Fibroblast of skin of abdomen (primary cell): ENCODE measurements at places on chromosomes 7 and 10.

DNA sequence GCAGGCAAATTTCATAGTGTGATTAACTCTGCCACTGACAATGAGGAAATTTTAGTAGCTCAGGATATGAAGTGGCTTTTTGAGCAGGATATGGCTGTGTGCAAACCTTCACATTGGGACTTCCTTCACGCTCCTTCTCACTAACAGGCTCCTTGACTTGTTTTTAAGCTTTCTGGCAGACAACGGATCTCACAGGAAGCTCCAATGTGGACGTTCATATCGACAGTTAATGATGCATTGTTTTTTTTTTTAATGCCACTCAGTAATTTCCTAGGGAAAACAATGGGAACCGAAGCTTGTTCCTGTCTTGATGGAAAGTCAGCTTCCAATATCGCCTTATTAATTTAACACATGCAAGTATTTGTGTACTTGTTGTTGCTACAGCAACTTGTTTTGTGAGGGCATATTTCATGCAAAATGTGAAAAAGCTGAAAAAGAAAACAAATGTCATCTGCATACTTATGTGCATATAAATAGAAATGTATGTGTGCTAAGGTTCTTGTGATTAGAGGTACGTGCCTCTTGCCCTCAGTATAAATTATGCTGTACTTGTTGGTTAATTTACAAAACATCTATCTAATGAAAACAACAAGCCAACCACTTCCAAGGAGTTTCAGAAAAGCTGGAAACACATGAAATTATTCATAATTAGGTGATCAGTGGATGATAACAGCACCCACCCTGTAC lies 84.7 kb downstream of the NRP1 start:
- DNase-seq: no peak

GRCh38 chr7:155371331-155371883 lies 73.7 kb downstream of the INSIG1 start:
- no peak for DNase-seq

DNA sequence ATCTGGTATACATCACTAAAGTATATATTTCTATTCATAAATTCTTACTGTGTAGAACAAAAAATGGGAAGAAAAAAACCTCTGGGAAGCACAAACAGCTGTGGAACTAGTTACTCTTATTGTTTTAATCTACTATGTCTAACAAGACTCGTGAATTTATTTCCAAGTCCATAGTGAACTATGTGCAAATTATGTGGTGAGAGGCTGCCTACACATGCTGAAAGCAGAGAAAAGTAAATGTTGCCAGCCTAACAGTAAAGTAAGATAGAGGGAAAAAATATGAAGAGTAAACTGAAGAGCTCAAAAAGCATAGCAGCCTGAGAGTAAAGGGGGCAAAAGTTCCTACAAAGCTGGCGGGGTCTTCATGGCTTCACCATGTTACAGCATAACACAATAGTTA lies 3.0 kb downstream of the GDI2 start:
- no peak for DNase-seq

GRCh38 chr7:78429878-78430277 lies 631.3 kb downstream of the PHTF2 start:
- DNase-seq: no peak

DNA sequence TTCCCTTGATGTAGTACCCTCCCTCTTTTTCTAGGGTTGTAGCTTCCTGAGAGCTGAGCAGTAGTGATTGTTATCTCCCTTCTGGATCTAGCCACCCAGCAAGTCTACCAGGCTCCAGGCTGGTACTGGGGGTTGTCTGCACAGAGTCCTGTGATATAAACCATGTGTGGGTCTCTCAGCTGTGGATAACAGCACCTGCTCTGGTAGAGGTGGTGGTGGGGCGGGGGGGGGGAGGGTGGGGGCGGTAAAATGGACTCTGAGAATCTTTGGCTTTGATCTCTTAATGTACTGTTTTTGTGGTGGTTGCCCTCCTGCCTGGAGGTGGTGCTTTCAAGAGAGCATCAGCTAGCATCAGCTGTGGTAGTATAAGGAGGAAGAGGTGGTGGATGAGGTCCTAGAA lies 302.0 kb upstream of the CHRM2 start:
- no peak for DNase-seq

- DNase-seq: no peak
These were observed 27.3 kb downstream of the SEC23IP start for GRCh38 chr10:119919826-119920225.

DNA sequence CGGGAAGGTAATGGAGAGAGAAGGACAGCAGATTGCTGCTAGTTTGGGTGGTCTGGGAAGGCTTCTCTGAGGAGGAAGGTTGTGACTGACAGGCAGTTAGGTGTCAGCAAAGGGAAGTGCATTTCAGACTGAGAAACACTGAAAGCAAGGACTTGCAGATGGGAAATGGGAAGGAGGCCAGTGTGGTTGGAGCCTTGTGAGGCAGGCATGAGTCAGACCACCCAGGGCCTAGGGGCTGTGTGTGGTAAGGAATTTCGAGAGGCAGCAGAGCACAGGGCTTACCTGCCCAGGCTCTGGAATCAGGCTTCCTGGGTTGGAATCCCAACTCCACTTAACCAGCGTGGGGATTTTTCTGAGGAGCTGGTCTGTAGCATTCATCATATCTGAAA lies 53.5 kb downstream of the NRF1 start:
- peak; percentile 98 for DNase-seq

DNA sequence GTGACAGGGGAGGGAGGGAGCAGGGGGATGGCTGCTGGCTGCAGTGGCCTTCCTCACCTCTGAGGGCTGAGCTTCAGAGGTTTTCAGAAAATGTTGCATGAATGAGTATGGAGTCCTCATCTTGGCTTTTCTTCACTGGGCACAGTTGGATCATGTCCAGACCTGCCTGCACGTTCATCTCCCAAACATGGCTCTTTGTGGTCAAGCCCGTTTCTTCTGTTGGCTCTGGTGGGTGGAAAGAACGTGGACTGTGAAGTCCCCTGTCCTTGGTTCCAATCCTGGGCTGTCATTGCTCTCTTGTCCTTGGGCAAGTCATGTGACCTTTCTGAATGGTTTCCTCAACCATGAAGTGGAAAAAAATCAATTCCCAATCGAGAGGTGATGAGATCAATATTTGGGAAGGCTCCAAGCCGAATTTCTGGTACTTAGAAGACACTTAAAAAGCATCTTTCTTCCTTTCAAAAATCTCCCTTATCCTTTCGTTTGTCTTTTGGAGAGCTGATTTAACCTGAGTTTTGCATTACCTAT lies 34.5 kb downstream of the TSPAN14 start:
- DNase-seq: no peak

DNA sequence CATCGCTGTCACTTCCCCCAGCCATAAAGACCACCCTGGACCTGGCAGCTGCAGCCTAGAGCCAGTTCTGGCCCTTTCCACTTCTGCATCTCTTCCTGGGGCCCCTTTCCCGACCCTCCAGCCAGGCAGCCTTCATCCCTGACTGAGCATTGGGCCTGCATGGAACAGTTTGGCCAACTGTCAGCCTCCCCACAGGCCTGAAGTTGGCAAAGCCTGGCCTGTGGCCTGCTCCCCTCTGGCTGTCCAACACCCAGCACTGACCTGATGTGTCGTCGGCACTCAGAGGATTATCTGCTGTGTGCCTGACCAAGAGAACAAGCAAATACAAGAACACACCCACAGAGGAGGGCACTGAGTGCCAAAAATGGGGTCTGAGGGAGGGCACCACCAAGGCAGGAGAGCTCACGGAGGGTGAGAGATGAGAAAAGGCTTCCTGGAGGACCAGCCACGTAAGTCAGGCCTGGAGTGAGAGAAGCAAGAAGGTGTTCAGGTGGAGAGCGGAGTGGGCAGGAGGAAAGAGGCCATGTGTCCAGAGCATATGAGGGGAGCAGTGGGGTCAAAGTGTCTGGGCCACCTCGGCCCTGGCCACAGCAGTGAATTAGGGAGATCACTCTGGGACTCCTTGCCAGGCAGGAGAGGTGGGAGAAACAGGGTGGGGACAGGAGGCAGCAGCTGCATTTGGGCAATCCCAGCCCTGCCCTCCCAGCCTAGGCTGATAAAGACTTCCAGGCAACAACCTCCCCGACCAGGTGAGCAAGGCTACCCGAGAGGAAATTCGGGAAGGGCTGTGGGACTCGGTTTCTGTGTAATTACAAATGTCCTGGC lies 4.5 kb downstream of the GPRIN2 start:
- no peak for DNase-seq

DNA sequence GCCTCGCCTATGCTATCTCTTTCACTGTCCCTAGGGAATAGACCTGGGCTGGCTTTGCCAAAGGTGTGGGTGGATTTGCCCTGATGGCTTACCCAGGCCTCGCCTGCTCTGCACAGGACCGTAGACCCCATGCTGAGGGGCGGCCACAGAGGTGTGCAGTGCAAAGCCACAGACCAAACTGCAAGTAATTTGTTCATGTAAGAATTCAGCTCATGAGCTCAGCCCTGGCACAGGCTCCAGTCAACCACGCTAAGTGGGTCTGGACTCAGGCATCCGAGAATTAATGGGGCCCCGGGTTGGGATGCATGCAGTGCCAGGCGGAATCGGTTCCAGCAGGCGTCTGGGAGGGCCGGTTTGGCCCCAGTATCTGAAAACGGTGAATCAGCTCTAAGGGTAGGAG lies 445.2 kb downstream of the DNAJB6 start:
- no peak for DNase-seq

- DNase-seq: no peak
These were observed 16.6 kb downstream of the ESYT2 start for GRCh38 chr7:158812684-158813083.

GRCh38 chr7:96497567-96497966 lies 175.7 kb upstream of the SLC25A13 start:
- no peak for DNase-seq

DNA sequence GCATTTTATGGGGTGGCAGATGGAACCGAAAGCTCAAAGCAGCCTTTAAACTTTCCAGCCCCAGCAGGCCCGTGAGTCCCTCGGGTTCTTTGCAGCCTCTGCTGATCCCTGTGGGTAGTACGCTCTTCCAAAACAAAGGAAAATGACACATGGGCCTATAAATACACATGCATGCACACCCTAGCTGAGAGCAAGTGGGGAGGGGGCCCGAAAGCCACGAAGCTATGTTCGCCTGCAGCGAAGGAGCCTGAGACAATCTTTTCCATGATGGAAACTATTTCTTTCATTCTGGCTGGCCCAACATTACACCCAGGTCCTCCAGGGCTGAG lies 32.2 kb downstream of the CALML5 start:
- peak; percentile 23 for DNase-seq

- DNase-seq: peak; percentile 63
These were observed 613 bp downstream of the MAPK8 start for GRCh38 chr10:48306870-48307710.

DNA sequence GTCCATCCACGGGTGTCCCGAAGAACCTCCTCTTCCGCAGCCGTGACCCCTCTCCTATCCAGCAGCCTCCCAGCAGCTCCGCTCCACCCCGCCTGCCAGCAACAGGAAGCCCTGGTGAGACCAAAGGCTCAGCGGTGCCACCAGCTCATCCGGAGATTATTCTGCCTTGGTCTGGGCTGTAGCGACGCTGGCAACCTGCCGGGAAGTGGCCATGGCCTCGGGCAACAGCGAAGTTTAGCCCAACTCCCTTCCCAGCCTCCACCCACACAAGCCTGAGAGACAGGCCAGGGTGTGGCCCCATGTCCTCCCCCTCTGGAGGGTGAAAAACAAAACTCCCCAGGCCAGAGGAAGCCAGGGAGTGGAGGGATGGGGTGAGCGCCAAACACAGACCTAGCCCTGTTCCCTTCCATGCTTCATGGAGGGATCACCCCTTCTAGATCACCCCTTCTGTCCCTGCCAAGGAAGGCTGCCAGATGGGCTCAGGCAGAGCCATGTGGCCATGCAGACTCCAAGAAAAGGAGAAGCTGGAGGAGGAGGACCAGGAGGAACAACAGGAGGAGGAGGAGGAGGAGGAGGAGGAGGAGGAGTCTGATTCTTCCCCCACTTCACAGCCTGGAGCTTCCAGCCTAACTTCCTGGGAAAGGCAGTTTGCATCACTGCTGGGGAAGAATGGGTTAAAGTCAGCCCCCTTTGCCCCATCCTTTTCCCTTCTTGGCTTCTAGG lies 918 bp downstream of the CALHM2 start:
- peak; percentile 33 for DNase-seq

DNA sequence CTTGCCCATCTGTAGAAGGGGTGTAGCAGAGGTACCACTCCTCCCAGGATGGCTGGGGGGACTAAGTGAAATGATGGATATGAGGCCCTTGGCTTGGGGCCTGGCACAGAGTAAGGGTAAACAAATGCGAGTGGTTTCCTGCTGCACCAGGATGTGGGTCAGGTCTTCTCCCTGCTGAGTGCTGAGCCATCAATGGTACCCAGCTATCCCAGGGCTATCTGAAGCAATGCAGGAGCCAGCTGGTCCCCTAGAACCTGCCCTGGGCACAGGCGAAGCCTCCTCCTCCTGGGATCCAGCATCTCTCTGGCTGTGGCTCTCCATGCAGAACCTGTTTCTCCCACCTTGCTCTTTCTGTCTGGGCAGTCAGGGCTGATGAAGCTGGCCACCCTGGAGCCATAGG lies 20.9 kb upstream of the GOLGA7B start:
- DNase-seq: no peak

DNA sequence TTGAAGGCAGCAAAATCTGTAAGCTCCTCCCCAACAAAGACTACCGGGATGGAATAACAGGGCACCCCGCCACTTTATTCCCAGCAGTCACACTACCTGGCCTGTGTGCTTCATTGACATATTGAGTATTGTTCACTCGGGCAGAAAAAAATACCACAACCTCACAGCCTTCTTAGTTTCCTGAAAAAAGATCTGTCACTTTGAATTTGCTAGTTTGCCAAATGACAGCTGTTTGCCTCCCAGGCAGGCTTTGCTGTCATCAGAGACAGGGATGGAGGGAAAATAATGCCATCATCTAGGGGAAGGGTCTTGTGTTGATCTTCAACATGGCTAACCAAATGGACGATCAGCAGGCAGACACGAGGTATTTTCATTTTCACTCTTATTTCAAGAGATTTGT lies 26.9 kb downstream of the BMPER start:
- no peak for DNase-seq

DNA sequence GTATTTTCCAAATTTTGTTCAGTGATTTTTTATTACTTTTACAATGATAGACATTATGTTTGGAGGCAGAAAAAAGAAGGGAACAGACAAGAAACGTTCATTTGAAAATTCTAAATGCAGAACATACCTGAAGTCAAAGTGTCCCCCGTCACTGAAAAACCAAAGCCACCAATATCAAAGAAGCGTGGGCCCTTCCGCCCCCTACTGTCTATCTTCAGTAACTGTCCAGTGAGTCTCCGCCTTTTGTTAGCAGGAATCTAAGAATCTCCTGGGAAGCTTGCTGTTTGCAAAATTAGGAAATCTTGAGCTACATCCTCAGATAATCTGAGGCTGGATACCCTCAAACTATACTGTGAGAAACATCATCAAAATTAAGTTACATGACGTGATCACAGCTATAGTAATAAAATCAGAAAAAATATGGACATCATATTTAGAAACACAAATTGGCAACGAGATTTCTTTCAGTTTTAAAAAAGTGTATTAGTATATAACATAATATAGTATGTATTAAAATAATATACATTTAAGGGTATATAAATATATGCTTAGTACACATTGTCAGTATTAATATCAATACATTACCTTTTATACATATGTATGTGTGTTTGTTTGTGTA lies 169.3 kb upstream of the AKR1E2 start:
- peak; percentile 59 for DNase-seq

GRCh38 chr10:94292434-94293090 lies 70.2 kb downstream of the NOC3L start:
- DNase-seq: peak; percentile 81

- no peak for DNase-seq
These were observed 196.3 kb downstream of the LSM5 start for GRCh38 chr7:32293833-32294232.

GRCh38 chr7:128407751-128408708 lies 1.8 kb downstream of the IMPDH1 start:
- DNase-seq: no peak
